ENCODE measurements at places on chromosomes 6 and 20.

- peak; percentile 78 for DNase-seq
These were observed 54.9 kb downstream of the TAF4 start for GRCh38 chr20:62010551-62011402.

DNA sequence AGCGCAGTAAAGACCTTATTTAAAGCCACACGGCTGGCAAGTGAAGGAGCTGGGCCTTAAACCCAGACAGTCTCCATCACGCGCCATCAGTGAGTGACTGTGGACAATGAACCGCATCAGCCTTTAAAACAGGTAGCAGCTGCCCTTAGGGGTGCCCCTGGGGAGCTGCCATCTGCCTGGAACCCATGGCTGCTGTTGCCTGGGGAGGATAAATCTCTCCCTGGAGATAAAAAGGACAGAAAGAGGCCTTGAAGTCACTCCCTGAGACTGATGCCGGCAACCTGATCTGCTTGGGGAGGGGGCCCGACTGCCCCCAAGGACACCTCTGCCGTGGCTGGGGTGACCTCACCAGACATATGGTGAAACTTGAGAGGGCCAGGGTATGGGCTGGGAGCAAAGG lies 73.5 kb downstream of the PREX1 start:
- DNase-seq, result no peak

DNA sequence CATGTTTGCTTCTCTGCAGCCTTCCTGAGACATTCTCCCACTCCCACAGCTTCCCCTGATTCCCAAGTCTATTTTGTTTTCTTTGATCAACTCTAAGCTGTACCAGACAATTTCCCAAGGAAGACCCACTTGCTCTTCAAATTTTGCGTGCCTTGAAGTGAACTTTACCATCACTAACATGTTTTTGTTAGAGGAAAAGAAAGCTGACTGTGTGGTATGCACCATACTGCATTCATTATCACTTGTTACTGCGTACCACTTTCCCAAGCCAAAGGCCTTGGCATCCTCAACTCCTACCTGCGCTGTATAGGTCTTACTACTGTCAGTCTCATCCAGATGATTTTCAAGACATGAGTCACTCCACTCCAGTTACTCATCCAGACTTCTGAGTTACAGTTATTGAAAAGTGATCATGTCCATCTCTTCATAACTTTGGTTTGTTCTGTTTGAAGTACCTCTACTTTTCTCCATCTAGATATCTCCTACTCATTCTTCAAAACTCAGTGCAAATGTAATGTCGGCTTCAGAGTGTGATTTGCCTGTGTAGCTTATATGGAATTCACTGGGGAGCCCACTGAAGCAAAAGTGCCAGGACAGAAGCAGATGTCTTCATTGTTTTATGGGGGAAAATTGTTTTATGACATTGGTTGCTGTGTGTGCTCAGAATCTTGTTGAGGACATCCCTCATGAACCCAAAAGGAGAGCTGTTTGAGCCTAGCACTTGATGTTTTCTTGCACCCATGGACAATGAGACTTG lies 5.2 kb downstream of the RPS12 start:
- DNase-seq, result no peak

DNA sequence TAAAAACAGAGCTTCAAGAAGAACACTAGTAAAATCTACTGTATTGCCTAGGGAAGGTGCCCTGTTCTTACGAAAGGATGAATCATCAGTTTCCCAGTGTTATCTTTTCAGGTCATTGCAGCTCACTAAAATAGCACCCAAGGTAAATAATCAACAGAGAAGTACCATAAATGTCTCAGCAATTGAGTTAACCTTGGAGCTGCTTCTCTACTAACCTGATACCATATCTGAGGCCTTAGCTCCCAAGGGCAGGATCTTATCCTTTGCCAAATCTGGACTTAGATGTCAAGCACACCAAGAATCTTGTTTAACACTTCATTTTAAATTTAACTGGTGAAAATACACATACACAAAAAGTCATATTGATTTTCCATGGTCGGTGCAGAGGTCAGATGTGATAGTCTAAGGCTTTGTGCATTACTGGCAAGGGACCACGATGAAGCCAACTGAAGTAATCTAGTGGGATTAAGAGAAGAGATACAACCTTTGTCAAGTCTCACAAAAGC lies 81.5 kb downstream of the EDN1 start:
- DNase-seq, result no peak

DNA sequence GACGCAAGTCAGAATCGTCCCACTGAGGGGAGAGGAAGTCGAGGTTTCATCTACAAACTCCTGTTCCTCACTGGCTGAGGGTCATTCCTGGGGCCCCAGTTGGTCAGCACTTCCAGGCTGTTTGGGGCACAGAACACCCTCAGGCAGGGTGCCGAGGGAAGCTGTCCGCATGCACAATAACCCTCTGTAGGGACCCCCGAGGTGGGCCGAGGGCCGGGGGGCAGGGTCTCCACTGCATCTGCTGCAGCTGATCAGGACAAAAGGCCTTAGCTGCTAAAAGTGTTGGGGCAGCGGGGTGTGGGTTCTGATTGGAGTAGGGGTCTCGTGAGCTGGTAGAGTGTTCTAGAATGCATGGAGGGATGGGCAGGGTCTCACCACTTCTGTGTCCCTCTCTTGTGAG lies 125.1 kb downstream of the TOX2 start:
- DNase-seq, result no peak

- no peak for DNase-seq
These were observed 18.4 kb upstream of the PARD6B start for GRCh38 chr20:50712771-50713656.

- DNase-seq, result no peak
These were observed 111.5 kb downstream of the HFE start for GRCh38 chr6:26198722-26199056.

GRCh38 chr6:29679962-29680361 lies 990 bp downstream of the ZFP57 start:
- no peak for DNase-seq

DNA sequence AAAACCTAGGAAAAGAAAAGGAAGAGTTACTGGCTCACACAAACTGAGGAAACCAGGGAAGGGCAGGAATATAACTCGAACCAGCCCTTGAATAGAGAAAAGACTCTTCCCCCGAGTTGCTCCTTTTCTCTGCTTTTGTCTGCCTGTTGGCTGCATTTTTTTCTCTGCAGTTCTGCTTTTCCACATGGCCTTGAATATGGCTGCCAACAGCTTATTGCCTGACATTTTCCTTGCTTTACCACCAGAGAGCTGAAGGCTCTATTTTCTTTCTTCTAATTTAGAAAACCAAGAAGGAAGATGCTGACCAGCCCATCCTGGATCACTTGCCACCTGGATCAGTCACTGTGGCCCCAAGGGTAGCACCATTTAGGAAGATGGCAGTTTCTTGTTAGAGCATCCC lies 164.8 kb upstream of the MAN1A1 start:
- DNase-seq, result no peak

DNA sequence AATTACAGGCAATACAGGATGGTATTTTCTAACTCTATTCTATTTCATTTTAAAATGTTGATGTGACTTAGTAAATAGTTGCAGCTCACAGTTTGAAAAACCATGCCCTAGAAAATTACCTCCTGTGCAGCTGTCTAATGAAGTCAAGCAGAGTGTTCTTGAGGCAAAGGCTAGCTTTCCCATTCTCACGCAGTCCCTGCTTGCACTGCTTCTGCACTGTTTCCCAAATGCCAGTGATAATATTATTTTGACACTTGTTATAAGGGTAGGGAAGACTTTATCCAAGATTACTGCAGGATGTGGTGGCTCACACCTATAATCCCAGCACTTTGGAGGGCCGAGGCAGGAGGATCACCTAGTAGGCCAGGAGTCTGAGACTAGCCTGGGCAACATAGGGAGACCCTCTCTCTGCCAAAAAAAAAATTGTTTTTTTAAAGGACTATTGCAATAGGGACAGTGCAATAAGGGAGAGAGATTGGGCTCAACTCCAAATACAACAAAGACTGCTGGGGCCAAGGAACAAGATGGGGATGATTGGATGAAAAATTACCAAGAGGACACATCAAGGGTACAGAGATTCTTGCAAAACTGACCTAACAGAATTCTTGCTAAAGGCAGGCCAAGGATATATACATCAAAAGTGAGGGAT lies 196.1 kb downstream of the LY86 start:
- no peak for DNase-seq

- no peak for DNase-seq
These were observed 71.9 kb downstream of the PCSK2 start for GRCh38 chr20:17298751-17299150.

- no peak for DNase-seq
These were observed 16.5 kb downstream of the RIPOR2 start for GRCh38 chr6:24919056-24919892.

DNA sequence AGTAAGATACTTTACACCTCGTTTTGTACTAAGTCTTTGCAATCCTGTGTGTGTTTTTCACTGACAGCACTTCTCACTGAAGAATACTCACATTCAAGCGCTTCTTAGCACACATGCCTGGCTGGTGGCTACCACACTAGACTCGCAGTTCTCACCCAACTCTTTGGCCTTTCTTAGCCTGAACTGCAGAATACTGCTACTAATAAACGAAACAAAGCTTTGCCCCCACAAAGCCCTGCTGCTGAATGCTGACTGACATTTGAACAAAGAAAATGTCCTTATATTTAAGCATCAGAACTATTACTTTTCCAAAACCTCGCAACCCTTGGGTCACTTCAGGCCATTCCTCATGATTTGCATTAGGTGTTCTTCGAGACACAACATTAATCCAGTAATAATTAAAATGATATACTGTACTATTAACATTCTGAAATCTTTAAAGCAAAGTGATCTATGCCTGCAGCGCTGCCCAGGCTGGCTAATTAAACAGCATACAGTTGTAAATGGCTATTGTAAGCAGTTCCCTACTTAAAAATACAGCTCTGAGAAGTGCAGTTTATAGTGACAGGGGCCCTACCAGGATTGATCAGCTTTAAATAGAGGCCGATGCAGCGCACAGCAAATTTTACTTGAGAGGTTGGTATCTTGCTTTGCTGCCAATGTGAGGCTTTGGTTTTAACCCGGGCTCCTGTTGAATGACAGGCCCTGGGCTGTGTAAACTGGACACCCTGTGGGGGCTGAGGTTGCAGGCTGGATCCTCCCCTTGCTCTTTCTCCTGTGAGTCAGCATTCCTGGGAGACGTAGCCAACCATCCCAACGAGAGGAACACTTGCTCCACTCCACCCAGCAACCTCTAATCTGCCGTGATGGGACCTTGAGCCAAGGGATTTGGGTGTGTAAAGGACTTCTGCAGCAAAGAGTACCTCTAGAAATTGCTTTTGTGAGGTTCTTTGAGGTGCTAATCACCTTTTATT lies 899.0 kb downstream of the TFAP2A start:
- no peak for DNase-seq

DNA sequence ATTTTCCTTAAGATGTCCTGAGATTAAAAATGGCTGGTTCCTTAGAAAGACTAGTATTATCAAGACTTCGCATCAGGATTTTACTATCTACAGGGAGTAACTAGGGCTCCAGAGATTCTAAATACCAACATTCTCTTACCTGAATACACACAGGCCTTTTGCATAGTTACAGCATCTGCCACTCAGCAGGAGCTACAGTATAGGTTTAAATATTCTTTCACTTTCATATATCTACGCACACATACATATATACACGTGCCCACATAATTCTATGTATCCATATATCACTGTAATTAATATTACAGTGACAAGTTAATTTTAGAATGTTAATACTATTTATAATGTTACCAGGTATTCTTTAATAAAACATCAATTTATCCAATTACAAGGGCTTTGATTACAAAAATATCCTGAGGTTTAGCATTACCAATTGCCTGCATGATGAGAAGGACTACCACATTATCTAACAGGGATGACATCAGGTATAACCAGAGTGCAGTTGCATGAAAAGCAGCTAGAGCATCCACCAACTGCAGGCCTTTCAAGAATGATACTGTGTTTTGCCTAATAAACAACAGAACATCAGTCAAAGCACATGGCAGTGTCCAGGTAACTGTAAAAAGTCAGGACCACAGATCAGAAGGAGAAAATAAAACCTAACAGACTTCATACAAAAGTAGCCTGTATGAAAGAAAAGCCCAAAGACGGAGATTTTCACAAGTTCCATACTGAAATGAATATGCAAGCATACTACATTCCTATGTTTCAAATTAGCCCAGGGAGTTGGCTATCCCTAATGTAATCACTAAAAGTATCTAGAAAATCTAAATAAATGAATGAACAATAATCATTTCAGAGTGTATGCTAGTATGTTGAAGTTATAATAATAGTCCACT lies 268.7 kb downstream of the PTPRK start:
- DNase-seq, result no peak

GRCh38 chr20:46027245-46027853 lies 1.7 kb upstream of the SLC12A5 start:
- no peak for DNase-seq

- DNase-seq, result no peak
These were observed 25.0 kb downstream of the MAP1LC3A start for GRCh38 chr20:34583544-34583943.

DNA sequence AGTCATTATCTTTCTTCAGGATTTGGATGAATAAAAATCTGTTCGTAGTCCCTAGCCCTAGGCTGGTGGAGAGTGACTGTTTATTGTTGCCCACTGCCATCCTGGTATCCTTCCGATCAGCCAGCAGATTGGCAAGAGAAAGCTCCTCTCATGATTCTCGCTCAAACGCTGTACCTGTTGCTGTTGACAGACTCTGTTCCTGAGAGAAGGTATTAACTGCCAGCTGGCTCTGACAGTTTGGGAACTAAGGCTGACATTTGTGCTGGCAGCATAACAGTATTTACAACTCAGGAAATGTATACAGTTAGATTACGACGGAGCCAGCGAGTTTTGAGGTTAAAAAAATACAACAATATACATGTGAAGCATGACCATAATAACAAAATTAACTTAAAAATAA lies 674.5 kb downstream of the PRKN start:
- no peak for DNase-seq

DNA sequence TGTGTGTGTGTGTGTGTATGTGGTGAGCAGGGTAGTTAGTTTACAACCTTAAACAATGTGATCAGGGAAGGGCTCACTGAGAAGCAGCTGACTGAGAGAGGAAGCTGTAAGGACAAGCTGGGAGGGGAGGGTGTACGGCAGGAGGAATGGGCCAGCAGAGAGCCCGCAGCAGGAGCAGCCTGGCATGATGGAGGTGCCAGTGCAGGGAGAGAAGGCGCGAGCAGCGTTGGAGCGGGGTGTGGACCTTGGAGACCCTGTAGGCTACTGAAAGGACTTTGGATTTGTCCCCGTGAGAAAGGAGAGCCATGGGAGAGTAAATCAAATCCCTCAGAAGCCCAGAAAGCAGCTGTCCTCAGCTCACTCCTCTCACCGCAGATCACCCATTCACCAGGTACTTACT lies 18.5 kb downstream of the FAM209B start:
- DNase-seq, result no peak

DNA sequence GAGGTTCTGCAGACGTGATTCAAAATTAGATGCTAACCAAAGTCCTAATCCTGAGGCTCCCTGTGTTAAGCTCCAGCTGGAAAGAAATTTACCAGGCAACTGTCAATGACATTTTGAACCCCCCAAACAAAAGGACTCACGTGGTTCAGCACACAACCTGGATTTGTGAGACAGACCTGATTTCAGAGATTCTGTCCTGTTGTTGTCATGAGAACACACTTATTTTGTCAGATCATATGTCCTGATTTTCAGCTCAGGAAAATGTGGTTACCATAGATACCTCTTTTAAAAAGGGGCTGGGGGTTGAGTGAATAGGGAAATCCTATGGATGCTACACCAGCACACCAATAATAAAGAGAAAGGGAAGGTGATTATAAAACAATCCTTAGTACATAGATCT lies 61.6 kb downstream of the MTFR2 start:
- DNase-seq, result no peak

- no peak for DNase-seq
These were observed 16.1 kb downstream of the TP53INP2 start for GRCh38 chr20:34720266-34720665.

- DNase-seq, result no peak
These were observed 246.8 kb upstream of the STXBP5 start for GRCh38 chr6:146957181-146958093.

- DNase-seq, result peak; percentile 0
These were observed 121.7 kb downstream of the NKAIN2 start for GRCh38 chr6:123925350-123925749.

Data from GM19239 (cell line).